ENCODE measurements at places on chromosomes 4 and X.

GRCh38 chr4:76305971-76306881 lies at the start of gene STBD1:
Gene STBD1 (plus strand): TSS chr4:76306733. CDS start chr4:76306770, 37 bp downstream.
- peak; percentile 71 for DNase-seq

- DNase-seq: peak; percentile 63
These were observed 134.1 kb downstream of the OR13H1 start for GRCh38 chrX:131677655-131678628.

DNA sequence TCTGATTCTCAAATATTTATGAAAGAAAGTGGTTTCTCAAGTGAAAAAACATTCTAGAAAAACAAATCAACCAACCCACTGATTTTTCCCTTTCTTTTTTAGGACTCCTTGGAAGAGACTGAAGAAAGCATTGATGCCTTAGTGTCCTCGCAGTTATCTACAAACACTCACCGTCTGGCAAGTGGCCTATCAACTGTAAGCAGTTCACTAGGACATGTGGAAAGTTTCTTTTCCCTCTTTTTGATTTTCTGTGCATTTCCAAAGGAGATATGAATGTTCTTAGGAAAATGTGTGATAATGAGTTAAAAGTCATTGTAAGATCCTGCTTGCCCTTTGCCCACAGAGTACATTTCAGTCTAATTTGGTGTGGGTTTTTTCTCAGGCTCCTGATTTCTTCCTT lies 95.9 kb downstream of the SYTL5 start:
- DNase-seq: no peak

GRCh38 chr4:123259676-123260646 lies 136.6 kb upstream of the SPRY1 start:
- no peak for DNase-seq

GRCh38 chrX:119708936-119709335 lies 16.0 kb upstream of the SEPTIN6 start:
- no peak for DNase-seq

GRCh38 chrX:119150163-119151050 lies 22.8 kb upstream of the KIAA1210 start:
- DNase-seq: no peak

- no peak for DNase-seq
These were observed 230.3 kb downstream of the APBB2 start for GRCh38 chr4:40984051-40984450.

DNA sequence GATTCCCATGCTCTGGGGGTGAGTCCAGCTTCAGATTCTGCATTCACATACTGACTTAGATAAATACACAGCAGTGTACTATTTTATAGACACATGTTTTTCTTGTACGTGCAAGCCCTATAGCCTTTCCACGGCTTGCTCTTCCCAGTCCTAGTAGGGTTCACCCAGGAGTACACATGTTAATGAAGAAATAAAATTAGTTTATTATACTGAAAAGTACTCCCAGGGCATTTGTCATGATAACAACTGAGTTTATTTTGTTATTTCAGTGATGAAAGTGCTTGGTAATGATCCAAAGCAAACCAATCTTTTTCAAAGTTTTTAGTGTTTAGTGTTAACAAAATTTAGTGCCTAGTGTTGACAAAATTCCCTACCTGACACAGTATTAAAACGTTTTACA lies 21.3 kb downstream of the MAPK10 start:
- DNase-seq: no peak

- peak; percentile 89 for DNase-seq
These were observed 483.6 kb downstream of the BCOR start for GRCh38 chrX:39613997-39614679.

GRCh38 chrX:74449322-74449936 lies 28.1 kb downstream of the SLC16A2 start:
- DNase-seq: peak; percentile 63

GRCh38 chr4:7824218-7824617 lies 115.4 kb downstream of the AFAP1 start:
- DNase-seq: no peak

DNA sequence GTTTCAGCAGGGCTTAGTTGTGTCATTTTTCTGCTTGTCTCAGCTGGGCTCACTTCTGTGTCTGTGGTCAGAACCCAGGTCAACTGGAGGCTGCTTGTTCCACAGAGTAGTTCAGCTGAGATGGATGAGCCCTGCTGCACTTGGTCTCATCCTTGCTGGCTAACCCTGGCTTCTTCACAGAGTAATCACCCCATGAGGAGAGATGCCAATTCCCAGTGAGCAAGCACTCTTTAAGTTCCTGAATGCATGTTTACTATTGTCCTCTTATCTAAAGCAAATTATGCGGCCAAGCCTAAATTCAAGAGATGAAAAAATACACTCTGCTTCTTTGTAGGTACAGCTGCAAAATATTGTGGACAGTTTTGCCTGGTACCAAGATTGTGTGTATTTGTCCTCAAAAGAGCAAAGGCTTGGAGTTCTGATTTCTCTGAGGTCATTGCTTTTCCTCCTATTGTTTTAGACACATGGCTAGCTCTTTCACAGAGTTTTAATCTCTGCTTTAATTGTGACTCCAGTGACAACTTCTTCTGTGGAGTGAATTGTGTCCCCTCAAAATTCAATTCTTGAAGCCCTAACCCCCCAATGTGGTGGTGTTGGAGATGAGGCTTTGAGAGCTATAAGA lies 236.6 kb upstream of the ANKRD50 start:
- DNase-seq: no peak

- DNase-seq: no peak
These were observed 40.2 kb upstream of the HS3ST1 start for GRCh38 chr4:11468901-11469300.

DNA sequence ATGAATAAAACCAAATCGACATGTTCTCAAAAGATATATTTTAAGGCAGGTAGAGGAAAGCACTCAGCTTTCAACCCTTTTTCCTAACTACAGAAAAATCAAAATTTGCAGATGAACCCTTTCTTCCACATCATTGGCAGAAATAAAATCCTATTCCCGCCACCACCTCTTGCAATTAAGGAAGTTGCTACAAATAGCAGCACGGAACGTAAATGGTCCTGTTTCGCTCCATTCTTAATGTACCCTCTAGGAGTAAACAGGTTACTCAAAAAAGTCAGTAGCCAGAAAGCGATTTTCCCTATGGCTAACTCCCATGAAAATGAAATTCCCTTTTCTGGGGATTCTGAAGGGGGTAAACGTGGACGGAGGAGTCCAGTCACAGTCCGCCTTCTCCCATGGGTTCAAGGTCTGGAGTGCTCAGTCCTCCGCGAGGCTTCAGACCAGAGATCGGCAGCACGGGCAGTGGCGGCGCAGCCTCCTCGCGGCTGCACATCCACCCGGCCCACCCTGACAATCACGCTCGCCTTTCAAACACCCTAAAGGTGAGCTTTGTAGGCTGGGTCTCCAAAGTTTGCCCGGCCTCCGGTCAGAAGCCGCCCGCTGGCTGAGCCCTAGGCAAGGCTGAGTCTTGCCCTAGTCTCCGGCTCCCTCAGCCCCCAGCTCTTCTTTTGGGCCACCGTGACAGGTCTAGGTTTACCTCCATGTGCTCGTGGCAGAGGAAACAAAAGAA lies 1.8 kb downstream of the ATP11C start:
- peak; percentile 66 for DNase-seq

All from activated effector memory CD4-positive, alpha-beta T cell treated with anti-CD3 and anti-CD28 coated beads, Interleukin-2, amount 50 U/mL, for 16 hours (primary cell).